A549 treated with CORT108297 at 1 μM for 4 hours (cell line): ENCODE measurements at places on chromosomes 16 and 17. TPM values are rescaled to one million over a fixed set of nuclear protein-coding genes. Genes with fewer than 3 reads are reported as not detected.

ESRP2 gene
- total RNA-seq, result 0.09 to 0.14 TPM (median 0.14 TPM) in 3 of 5 replicates, not detected in the others

CCL22 gene
- 0.02 to 0.07 TPM (median 0.05 TPM) in 4 of 5 replicates, not detected in the other for total RNA-seq

CCDC40 gene
- 5.2 to 7.3 TPM (median 5.8 TPM) in 5 replicates for total RNA-seq

WIPF2 gene
- total RNA-seq, result 17.5 to 23.7 TPM (median 21.1 TPM) in 5 replicates

CEP112 gene
- 4.2 to 6.8 TPM (median 6.0 TPM) in 5 replicates for total RNA-seq

TUBG2 gene
- 18.7 to 28.7 TPM (median 25.2 TPM) in 5 replicates for total RNA-seq

RNF166 gene
- 11.7 to 18.3 TPM (median 17.1 TPM) in 5 replicates for total RNA-seq

ABCA3 gene
- 14.0 to 21.1 TPM (median 19.2 TPM) in 5 replicates for total RNA-seq

PKD1 gene
- 36.3 to 64.1 TPM (median 59.9 TPM) in 5 replicates for total RNA-seq

HEATR9 gene
- total RNA-seq, result not detected in 5 replicates

RAB40C gene
- total RNA-seq, result 13.6 to 21.0 TPM (median 19.8 TPM) in 5 replicates

PRKCB gene
- 0.15 to 0.32 TPM (median 0.22 TPM) in 5 replicates for total RNA-seq

SCIMP gene
- not detected in 5 replicates for total RNA-seq

MAF gene
- total RNA-seq, result 0.13 to 0.84 TPM (median 0.55 TPM) in 5 replicates

DNAAF8 gene
- 1.0 to 1.8 TPM (median 1.2 TPM) in 5 replicates for total RNA-seq

XYLT1 gene
- 0.62 to 1.1 TPM (median 0.72 TPM) in 5 replicates for total RNA-seq

GNG13 gene
- total RNA-seq, result not detected in 5 replicates

PDE6G gene
- 1.5 to 3.5 TPM (median 2.3 TPM) in 5 replicates for total RNA-seq

PRSS33 gene
- total RNA-seq, result not detected in 5 replicates

CARHSP1 gene
- 124 to 157 TPM (median 150 TPM) in 5 replicates for total RNA-seq

NR1D1 gene
- total RNA-seq, result 8.5 to 11.8 TPM (median 10.9 TPM) in 5 replicates

ITGAL gene
- total RNA-seq, result 0.06 to 0.17 TPM (median 0.13 TPM) in 5 replicates

PYDC1 gene
- not detected in 5 replicates for total RNA-seq

TOX3 gene
- total RNA-seq, result 0.21 to 0.38 TPM (median 0.31 TPM) in 5 replicates

KRT39 gene
- not detected in 5 replicates for total RNA-seq

CACNA1H gene
- 8.9 to 14.7 TPM (median 13.9 TPM) in 5 replicates for total RNA-seq

CIITA gene
- total RNA-seq, result 0.05 to 0.15 TPM (median 0.13 TPM) in 5 replicates

VMO1 gene
- total RNA-seq, result 0.43 to 1.5 TPM (median 0.96 TPM) in 5 replicates

HS3ST6 gene
- 1.6 to 3.9 TPM (median 3.0 TPM) in 5 replicates for total RNA-seq

ACSM2B gene
- total RNA-seq, result not detected in 5 replicates

ZP2 gene
- not detected in 5 replicates for total RNA-seq

SCARF1 gene
- 0.32 to 0.47 TPM (median 0.35 TPM) in 5 replicates for total RNA-seq

SRCIN1 gene
- 2.0 to 3.3 TPM (median 2.8 TPM) in 5 replicates for total RNA-seq

KRTAP4-9 gene
- not detected in 5 replicates for total RNA-seq

PITPNC1 gene
- total RNA-seq, result 13.3 to 18.2 TPM (median 16.4 TPM) in 5 replicates

ADCY9 gene
- 6.4 to 9.2 TPM (median 7.4 TPM) in 5 replicates for total RNA-seq

ELMO3 gene
- 0.93 to 1.7 TPM (median 1.3 TPM) in 5 replicates for total RNA-seq

ZG16B gene
- 0.74 to 1.2 TPM (median 0.82 TPM) in 5 replicates for total RNA-seq

CBFA2T3 gene
- 0.22 to 0.56 TPM (median 0.31 TPM) in 5 replicates for total RNA-seq

FOXJ1 gene
- total RNA-seq, result 0.21 to 0.50 TPM (median 0.40 TPM) in 5 replicates

TVP23A gene
- total RNA-seq, result 0.05 to 0.15 TPM (median 0.11 TPM) in 5 replicates

RAB34 gene
- 227 to 270 TPM (median 264 TPM) in 5 replicates for total RNA-seq

IRX6 gene
- 0.02 TPM in 1 of 5 replicates, not detected in the others for total RNA-seq

KRTAP4-2 gene
- total RNA-seq, result not detected in 5 replicates

SPDYE4 gene
- total RNA-seq, result not detected in 5 replicates

DNAI2 gene
- 0.06 to 0.09 TPM in 2 of 5 replicates, not detected in the others for total RNA-seq

KRT9 gene
- not detected in 5 replicates for total RNA-seq

CDRT15 gene
- total RNA-seq, result not detected in 5 replicates

TBC1D3L gene
- 9.0 to 14.5 TPM (median 12.6 TPM) in 5 replicates for total RNA-seq

OSBPL7 gene
- 7.8 to 12.0 TPM (median 11.4 TPM) in 5 replicates for total RNA-seq

CDH8 gene
- 0.03 to 0.60 TPM (median 0.29 TPM) in 5 replicates for total RNA-seq

DNAH9 gene
- 0.02 TPM in 1 of 5 replicates, not detected in the others for total RNA-seq
